ENCODE measurements at places on chromosomes 12 and 14. TPM values are rescaled to one million over a fixed set of nuclear protein-coding genes. Genes with fewer than 3 reads are reported as not detected.

GRCh38 chr12:114700392-114701103 is 16.6 kb upstream of the TBX3 start:
- no peak for DNase-seq

- DNase-seq = no peak
These were observed 120.4 kb downstream of the STAB2 start for GRCh38 chr12:103707446-103707845.

DNA sequence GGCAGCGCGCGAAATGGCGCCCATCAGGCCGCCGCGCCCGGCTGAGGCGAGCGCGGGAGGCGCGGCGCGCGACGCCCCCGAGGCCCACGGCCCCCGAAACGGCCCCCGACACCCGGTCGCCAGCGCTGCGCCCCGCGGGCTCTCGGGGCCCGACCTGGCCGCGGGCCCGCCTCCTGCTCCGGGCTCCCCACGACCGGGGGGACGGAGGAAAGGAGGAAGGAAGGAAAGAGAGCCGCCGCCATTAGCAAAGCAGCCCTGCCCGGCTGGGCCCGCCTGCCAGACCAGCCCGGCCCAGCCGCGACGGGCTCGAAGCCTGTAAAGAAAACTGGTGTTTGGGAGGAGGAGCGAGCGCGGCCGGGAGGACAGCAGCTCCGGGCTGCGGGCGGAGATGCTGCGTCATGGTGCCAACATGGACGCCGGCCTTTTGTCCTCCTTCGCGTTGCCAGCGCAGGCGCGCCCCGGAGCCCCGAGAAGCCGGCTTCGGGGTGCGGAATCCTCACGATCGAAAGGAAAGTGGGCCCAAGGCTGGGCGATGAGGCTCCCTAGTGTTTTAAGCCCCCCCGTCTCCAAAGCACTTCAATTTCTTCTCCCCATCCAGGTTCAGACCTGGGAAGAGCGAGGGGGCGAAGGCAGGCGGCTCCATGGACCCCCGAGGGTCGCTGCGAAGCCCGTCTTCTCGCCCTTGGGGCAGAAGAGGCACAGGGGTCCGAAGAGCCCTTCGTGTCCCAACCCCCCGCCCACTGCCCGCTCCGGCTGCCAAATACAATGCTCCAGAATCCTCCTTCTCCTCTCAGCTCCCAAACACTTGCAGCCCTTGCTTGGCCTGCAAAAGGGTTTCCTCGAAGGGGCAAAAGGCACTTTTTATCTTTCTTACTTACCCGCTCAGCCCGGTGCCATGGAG is 2.9 kb upstream of the SETD1B start:
- DNase-seq = peak; percentile 82

DNA sequence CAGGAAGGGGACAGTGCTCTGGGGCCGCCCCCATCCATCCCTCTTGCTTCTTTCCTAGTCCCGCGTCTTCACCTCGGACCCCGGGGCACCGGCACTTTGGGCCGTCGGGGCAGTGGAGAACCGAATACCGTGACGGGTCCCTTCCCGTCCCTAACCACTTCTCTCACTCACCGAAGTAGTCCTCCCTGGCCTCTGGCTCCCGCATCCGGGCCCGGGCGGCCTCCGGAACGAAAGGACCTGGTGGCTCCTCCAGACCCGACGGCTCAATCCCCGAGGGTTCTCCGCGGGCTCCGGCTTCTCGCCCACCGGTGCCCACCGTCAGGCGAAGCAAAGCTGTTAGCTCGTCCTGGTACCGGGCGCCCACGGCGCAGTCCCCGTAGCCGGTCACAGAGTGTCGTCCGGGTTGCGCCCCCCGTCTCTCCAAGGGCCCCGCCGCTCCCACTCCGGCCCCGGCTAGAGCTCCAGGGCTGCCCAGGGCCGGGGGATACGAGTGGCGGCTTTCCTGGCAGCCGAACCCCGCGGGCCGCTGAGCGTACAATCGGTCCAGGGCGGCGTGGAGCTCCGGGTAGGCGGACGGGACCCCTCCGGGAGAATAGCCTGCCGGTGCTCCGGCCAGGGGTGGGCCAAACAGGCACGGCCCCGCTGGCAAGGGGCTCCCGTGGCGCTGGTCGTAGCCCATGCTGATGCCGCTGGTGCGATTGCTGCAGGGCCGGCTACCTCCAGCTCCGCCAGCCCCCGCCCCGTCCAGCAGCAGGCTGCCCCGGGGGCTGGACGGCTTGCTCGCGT is 1.1 kb downstream of the AJUBA start:
- DNase-seq = no peak

GRCh38 chr12:29082522-29082921 is 66.6 kb upstream of the FAR2 start:
- no peak for DNase-seq

DNA sequence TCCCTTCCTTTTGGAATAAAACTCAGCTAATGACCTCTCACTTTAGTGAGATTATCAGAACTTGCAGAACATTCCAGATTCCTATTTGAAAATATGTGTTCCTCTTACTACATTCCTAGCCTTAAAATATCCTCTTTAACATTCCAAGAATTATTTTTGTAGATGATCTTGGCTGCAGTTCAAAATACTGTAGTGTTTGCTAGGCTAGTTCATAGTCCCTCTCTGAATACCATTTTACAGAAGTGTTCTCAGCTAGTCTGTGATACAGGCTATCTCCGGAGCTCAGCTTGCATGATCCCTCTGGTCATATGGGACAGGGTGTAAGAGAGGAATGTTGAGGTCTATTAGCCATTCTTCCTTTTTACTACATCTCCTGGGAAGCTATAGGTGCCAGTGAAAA is 17.6 kb upstream of the GPR33 start:
- no peak for DNase-seq

- no peak for DNase-seq
These were observed 14.5 kb upstream of the MAP1LC3B2 start for GRCh38 chr12:116544656-116545055.

- peak; percentile 33 for DNase-seq
These were observed 1.1 kb downstream of the MSRB3 start for GRCh38 chr12:65279369-65280112.

Gene PIWIL1
- total RNA-seq = 0.74 TPM

Gene KRT83
- 0.07 TPM for total RNA-seq

Gene BDKRB2
- not detected for total RNA-seq

Gene OVCH1
- total RNA-seq = not detected

Gene PYGL
- total RNA-seq = 1.4 TPM

All from G401 (cell line).